Activated CD4-positive, alpha-beta T cell treated with anti-CD3 and anti-CD28 coated beads for 24 hours (primary cell): ENCODE measurements at places on chromosomes 11 and 22.

- no peak for DNase-seq
Observed at GRCh38 chr11:1317993-1318392, 8.6 kb upstream of the TOLLIP start.

DNA sequence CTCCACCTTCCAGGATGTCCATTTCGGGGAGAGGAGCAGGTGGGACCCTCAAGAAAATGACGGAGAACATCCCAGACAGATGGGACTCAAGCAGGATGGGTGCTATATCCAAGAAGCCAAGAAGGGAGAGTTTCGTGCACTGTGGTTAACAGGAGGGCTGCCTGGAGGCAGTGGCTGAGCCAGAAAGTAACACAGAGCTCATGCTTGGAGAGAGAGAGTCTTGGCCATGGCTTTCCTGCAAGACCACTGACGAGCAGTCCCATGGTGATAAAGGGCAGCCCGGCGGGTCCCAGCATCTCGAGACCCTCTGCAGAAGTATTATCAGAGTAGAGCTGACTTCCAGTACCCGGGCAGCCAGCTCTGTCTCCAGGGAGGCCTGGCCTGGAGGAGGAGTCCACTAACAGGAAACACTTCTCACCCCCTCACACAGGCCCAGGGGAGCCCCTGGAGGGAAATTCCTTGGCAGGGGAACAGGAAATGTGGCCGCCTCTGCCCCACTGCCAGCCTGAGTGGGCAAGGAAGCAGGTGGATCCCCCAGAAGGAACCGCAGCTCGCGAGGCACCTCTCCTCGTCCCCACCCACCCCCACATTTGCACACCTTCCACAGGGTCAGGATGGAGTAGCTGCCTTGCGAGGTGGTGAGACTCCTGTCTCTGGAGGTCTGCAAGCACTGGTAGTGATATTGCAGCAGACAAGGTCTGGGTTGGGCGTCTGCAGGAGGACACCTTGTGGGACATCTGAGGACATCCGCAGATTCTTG is 32.2 kb downstream of the CYTH4 start:
- peak; percentile 12 for DNase-seq

DNA sequence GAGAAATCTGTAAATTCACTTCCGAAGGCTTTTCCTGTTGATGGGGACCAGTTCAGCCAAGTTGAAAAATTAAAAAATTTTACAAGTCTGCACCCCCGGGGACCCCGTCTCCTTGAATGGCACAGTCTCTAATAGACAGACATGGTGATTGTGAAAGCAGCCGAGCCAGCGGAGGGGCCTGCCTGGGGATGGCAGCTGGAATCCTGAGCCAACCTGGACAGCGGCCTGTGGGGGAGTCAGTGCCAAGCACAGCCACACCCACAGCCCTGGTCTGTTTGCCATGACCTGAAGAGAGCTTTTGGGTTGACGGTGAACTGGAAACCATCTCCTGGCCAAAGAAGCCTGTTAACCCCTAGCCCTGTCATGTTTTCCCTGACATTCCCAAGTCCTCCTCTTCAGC is 64.7 kb downstream of the PARVG start:
- DNase-seq = no peak

DNA sequence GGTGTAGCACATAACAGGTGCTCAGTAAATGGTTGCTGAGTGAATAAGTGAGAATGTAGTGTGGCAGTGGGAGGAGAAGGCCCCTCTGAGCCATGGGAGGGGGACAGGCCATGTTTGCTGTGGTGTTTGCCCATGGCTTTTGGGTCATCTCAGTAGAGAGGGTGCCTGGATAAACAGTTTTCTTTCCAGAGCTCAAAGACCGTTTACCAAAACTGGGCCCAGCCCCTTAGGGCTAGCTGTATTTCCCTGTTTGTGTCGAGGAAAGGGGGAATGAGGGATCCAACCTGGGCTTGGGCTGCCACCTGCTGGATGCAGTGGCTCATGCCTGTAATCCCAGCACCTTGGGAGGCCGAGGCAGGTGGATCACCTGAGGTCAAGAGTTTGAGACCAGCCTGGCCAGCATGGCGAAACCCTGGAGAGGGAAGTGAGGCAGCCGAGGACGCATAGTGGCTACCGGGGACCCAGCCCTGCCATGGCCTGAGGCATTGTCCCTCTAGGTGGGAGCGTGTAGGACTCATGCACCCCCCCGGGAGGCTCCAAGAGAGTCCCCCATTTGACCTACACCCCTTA is 8.7 kb upstream of the LTO1 start:
- DNase-seq = no peak

DNA sequence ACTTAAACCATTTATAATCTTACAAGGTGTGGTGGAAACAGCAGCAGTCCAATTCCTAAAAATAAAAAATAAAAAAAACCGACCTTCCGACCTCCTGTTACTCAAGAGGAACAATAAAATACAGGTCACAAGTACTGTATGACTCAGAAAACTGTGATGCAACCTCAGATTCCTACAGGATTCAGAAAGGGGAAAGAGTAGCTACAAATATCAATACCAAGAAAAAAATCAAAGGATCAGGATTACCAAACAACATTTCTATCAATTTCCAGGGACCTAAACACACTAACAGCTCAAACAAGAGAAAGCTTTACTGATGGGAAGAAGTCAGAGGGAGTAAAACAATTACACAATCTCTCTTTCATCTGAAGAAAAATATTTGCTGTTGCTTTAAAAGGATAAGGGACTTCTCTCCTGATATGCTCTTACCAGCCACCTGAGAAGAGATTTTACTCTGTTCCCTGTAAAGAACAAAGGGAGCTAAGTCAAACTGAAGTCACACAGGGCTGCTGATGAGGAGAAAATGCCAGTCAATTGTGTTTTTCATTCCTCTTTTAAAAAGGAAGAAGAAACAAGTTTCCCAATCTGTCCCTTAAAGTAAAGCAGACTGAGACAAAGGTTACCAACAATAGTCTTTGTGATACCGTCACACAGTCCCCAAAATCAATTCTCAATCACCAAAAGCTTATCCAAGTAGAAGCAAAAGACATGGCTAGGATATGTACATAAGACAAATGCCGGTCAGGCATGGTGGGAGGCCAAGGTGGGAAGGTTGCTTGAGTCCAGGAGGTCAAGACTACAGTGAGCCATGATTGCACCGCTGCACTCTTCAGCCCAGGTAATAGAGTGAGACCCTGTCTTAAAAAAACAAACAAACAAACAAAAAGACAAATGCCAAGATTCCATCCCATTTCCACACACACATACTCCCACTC is 39.3 kb downstream of the AMBRA1 start:
- DNase-seq = no peak

- no peak for DNase-seq
Observed at GRCh38 chr22:19721330-19722177, 1.8 kb upstream of the GP1BB start.

- DNase-seq = no peak
Observed at GRCh38 chr11:36311926-36312595, 16.0 kb downstream of the PRR5L start.

DNA sequence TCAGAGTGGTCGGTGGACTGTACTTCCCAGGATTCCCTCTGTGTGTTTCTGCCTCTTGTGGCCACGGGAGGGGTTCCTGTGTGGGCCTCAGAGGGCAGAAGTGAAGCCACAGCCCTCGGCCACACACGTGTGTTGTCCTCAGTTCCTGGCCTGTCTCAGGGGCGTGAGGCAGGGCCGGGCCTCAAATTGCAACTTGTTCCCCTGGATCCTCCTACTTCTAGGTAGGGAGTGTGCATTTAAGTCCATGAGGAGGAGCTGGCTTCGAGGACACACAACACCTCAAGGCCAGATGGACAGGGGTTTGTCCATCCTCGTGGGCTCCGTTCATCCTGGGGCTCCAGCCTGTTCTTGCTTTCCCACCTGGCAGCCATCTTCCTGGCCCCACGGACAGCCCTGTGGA is 573.0 kb downstream of the TBC1D22A start:
- DNase-seq = no peak

DNA sequence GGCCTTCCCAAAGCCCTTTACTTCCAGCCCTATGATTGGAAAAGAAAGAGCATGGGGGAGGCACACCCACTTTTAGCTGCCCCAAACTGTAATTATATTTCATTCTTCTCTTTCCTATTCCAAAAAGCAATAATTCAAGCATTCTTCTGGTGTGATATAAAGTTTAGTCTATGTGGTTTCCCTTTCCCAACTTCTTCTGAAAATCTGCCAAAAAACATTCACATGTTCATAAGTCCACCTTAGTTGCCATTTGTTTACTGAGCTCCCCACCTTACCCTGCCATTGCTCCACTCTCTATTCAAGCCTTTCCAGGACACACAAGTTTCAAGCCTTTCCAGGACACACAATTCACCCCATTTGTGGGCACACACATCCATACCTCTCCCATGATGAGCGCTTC is 111.6 kb upstream of the BMAL1 start:
- DNase-seq = no peak

GRCh38 chr11:100484948-100485347 is 202.1 kb upstream of the ARHGAP42 start:
- no peak for DNase-seq

- DNase-seq = no peak
Observed at GRCh38 chr11:96215110-96215782, 127.7 kb downstream of the MAML2 start.

DNA sequence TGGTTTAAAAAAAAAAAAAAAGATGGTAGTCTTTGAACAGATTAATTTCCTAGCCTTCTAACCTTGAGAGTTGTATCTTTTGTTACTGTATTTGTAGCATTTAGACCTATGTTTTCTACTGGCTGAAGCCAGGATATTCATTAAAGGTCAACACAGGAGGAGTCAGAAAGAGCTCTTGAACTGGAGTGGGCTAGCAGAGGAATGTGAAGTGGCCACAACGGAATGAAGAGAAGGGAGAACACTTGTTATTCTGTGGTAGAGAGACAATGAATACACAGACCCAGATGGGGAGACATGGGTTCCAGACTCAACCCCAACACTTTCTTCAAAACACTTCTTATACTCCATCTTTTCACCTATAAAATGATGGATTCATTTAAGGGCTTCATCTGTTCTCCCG is 88.1 kb downstream of the RELT start:
- DNase-seq = no peak

DNA sequence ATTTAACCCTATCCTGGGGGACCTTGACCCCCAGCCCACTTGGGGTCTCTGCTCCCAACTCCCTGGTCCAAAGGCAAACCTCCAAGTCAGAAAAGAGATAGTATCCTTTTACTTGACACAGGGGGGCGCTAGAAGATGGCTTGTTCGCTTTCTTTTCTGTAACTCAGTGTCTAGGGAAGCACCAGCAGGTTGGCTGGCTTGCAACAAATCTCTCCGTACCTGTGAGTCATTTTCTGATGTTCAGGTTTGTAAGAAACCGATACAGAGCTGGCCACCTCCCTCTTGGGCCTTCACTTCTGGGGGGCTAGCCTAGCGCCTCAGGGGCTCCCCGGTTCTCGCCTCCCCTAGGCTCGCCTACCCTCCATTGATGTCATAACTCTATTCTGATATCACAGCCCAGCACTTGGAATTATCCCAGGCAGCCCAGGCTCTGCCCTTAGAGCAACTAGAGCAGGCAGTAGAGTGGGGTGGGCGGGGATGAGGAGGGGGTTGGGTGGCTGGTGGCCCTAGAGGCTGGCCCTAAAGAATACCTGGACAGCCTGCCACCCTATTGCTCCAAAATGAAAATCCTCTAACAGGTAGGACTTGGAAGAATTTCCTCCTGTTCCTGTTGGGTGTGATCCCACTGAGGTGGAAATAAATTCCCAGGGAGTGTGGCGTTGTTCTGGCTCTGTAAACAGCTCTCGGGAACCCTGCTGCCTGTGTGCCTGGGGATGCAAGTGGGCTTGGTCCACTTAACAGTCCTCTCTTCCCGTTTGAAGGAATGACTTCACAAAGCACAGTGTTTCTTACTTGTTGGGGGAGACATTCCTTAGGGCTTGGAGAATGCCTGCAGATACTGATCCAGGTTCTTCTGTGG is 69.4 kb downstream of the OSBP2 start:
- peak; percentile 21 for DNase-seq

GRCh38 chr11:73916435-73916834 is 34.4 kb upstream of the DNAJB13 start:
- no peak for DNase-seq

DNA sequence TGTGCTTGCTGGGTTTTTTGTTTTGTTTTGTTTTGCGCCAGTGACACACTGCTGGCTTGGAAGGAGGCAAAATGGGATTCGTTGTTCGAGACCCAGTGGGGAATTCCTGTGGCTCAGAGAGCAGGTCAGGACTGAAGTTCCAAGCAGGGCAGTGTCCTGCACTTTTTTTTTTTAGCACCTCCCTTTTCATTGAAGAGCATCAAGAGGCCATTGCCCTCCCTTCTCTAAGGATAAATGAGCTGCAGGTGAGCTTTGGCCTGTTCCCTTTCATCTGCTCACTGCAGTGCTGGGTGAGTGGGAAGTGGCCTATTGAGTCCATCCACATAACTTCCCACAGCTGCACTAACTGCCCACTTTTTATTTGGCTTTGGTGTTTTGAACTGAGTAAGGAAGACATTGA is 87.8 kb downstream of the ARHGAP42 start:
- no peak for DNase-seq

DNA sequence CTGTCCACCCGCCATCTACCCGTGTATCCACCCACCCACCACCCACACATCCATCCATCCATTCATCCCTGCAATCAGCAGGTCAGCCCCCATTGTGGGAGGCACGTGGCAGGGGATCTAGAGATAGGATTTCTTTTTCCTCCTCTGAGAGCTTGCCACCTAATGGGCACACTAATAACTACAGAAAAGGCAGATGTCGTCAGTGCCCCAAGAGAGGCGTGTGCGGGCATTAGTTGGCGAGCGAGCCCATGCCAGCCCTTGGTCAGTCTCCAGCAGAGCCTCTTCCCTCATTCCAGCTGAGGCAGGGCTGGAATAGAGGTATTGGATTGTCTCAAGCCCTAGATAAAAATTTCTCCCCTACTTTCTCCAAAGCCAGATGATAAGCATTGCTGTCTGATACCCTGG is 9.7 kb downstream of the USP2 start:
- no peak for DNase-seq

- no peak for DNase-seq
Observed at GRCh38 chr11:132409573-132410355, 1039.3 kb downstream of the NTM start.

- no peak for DNase-seq
Observed at GRCh38 chr22:36733271-36733670, 29.7 kb upstream of the CACNG2 start.

DNA sequence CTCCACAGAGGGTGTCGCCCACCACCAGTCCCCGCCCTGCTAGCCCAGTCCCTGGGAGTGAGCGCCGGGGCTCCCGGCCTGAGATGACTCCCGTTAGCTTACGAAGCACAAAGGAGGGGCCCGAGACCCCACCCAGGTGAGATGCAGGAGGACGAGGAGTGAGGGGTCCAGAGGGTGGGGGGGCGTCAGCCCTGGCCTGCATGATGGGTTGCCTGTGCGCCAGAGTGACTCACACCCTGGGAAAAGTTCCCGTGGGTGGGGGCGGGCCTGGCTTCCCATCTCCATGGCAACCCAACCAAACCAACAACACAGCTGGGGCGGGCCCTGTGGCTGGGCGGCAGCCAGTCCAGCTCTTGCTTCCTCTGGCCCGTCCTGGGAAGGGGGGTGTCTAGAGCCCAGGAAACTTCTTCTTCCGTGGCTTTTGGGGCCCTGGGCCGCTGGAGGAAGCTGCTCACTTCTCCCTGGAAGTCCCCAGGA is 4.5 kb downstream of the GAS2L1 start:
- DNase-seq = peak; percentile 31
